ENCODE measurements at places on chromosomes 5 and 9.

GRCh38 chr5:43370352-43370751, 41.8 kb downstream of the CCL28 start:
- no peak for DNase-seq

DNA sequence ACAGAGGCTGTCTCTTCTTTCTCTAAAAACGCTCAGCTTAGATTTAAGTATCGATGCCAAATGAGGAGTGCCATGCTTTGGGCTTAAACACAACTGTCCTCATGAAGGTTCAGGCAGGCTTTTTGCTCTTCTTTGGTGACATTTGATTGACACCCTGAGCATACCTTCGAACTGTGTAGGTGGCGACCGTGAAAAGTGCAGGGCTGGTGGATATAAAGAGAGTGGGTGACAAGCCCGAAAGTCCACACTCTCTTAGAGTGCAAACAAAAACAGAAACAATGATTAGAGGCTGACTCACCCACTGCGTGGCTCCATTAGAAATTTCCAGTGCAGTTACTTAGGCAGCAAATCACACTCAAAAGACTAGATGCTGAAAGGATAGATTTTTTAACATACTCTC, 141.7 kb downstream of the SYK start:
- no peak for DNase-seq

GRCh38 chr9:135035781-135036760, 51.4 kb upstream of the OLFM1 start:
- DNase-seq: no peak

DNA sequence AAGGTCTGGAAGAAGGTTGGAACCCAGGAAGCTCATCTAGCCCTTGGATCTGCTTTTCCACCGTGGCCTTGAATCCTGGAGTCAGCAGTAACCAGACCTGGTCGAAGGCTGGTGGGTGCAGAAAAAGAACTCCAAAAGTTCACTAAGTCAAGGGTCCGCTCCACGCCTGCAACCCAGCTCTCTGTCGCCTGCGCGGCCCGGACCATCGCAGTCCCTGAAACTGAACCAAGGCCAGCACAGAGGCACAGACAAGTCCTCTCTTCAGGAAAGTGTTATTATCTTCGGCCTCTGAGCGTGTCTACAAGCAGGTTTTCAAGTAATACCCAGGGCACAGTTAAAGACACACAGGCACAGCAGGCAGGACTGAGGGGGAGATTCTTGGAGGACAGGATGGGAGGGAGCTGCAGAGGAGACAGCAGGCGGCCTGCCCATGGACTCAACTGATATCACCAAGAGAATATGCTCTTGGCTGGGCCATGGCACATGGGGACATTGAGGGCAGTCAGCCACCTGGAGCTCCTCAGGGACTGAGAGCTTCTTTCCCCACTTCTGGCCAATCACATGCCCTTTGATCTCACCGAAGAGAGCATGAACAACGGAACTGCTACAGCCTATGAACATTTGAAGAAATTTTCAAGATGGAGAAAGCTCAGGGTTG, 45.8 kb upstream of the SEMA4D start:
- DNase-seq: no peak

DNA sequence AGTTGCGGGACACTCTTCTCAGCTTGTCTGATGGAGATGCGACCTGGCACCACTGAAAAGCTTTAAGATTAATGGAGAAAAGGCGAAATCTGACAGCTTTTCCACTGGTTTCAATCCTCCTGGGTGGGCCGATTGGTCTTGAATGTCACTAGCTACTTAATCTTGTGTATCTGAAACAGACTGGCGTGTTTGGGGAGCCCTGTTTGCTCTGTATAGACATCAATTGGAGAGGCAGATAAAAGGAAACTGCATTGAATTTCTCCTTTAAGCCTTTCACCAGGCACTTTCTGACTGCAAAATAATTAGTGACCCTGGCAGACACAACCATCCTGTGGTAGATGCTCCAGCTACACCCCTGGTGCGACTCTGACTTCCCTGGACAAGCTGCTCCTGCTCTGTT, 224.2 kb downstream of the NDUFS4 start:
- no peak for DNase-seq

- DNase-seq: no peak
Measured at GRCh38 chr5:39202597-39203274, 16.6 kb downstream of the FYB1 start.

GRCh38 chr5:74432216-74432615, 208.3 kb downstream of the ENC1 start:
- DNase-seq: no peak

DNA sequence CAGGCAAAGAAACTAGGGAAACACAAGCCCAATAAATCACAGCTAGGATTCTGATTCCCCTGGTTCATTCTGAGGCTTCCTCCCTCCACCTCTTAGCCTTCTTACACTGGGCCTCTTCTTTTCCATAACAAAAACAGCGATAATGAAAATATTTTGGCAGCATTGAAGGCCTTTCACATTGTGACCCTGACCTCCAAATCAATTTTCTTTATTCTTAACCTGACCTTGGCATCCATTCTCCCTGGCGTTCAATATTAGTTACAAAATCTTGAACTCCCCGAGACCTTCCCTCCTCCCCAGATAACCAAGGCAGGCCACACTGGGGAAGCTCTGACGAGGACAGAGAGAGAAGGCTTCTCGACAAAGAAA, 399.9 kb downstream of the ZSWIM6 start:
- no peak for DNase-seq

DNA sequence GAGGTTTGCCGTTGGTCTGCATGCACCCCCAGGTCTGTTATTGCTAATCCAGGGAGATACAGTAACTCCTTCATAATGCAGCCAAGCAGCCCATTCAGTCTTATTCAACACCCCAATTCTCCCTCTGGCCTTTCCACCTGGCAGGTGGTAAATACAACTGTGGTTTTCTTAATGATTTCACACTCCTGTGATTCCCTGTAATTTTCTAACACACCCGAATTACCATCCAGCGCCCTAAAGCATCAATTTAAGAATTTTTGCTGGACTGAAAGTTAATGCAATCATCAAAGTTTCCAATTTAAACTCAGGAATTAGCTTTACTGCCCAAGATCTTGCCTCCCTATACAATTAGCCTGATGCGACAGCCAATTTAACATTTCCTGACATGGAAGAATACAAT, 62.5 kb downstream of the GNAQ start:
- no peak for DNase-seq

- DNase-seq: no peak
Measured at GRCh38 chr5:131671994-131672655, 37.1 kb upstream of the RAPGEF6 start.

GRCh38 chr5:141913560-141914198, 10.0 kb upstream of the DELE1 start:
- DNase-seq: no peak

- no peak for DNase-seq
Measured at GRCh38 chr5:43305948-43306565, 7.2 kb downstream of the HMGCS1 start.

GRCh38 chr9:136613824-136614371, 48.8 kb upstream of the EGFL7 start:
- DNase-seq: no peak

DNA sequence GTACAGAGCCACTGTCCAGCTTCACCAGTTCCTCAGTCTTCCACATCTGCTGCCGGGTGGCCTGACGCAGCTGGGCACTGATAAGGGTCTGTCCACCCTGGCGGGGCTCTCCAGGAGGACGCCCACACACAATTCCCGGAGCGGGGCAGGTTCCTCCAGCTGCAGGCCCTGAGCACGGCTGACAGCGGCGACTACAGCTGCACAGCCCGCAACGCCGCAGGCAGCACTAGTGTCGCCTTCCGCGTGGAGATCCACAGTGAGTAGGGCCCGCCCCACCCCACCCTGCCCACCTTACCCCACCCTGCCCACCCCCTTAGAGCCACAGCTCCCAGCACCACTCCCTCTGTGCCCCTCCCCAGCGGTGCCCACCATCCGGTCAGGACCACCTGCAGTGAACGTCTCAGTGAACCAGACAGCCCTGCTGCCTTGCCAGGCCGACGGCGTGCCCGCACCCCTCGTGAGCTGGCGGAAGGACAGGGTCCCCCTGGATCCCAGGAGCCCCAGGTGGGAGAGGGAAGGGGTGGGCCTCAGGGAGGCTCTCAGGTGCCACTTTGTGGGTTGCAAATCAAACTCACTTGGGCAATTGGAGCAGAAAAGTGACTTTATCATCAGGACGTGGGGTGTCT, 48.8 kb upstream of the ASS1 start:
- no peak for DNase-seq

GRCh38 chr5:171984748-171985419, 21.6 kb downstream of the FBXW11 start:
- peak; percentile 67 for DNase-seq

GRCh38 chr5:43773478-43773844, 170.5 kb downstream of the NNT start:
- no peak for DNase-seq

DNA sequence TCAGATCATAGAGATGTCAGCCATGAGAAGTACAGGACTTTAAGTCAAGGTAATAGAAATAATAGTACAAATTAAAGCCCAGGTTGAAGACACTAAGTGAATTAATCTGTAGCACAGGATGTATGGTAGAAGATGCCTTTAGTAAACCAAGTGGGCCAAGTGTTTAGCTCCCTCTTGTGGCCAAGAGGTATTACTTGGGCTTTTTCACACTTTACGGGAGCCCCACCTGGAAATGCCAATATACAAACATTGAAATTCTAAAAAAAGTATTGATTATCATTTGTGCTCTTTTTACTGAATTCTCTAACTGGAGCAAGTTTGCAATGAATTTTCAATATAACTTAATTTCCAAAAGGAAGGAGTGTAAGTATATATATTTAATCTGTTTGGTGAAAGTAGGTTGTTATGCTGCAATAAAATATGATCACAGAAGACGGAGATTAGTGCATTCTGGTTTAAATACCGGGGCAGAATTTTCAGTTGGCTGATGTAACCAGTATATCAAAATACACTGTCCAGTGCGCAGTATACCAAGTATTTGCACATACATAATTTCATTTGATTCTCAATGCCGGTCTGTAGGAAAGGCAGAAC, 84.7 kb downstream of the PARP8 start:
- no peak for DNase-seq

GRCh38 chr5:146338774-146339714, at the start of gene POU4F3:
Gene POU4F3 (plus strand): TSS chr5:146338839. CDS start chr5:146339113, 274 bp downstream.
- DNase-seq: no peak

DNA sequence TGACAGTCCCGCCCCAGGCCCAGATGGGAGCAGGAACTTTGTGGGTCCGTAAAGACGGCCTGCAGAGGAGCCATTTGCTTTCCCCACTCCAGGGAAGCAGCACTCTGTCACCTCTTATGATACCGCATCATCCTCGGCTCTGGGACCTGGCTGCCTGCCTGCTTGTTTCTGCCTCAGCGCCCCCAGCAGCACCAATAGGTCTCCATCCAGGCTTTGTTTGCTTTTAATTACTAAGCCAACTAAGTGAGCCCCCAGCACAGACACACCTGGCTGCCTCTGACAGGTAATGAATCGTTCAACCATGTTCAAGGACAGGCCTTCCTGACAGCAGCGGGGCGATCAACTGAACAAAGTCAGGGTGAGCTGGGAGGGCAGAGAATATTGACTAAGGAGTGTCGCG, 141.4 kb downstream of the C5orf15 start:
- DNase-seq: no peak

DNA sequence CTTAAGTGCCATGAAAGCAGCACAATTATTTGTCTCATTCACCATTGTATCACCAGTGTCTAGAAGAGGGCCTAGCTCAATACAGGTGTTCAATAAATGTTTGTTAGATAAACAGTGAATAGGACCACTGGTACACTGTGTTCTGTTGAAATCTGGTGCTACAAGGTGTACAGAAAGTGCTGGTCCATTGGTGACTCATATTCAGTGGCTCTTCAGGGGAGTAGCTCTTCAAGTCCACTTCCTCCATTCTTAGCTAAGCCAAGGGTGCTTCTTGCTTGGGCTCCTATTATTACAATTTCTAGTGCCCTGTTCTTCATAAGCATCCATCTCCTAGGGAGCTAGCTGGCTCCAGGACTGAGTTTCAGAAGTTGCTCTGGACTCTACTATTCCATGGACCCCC, 6.4 kb upstream of the FCHO2 start:
- DNase-seq: no peak

- DNase-seq: no peak
Measured at GRCh38 chr5:137275083-137275482, 224.0 kb downstream of the SPOCK1 start.

DNA sequence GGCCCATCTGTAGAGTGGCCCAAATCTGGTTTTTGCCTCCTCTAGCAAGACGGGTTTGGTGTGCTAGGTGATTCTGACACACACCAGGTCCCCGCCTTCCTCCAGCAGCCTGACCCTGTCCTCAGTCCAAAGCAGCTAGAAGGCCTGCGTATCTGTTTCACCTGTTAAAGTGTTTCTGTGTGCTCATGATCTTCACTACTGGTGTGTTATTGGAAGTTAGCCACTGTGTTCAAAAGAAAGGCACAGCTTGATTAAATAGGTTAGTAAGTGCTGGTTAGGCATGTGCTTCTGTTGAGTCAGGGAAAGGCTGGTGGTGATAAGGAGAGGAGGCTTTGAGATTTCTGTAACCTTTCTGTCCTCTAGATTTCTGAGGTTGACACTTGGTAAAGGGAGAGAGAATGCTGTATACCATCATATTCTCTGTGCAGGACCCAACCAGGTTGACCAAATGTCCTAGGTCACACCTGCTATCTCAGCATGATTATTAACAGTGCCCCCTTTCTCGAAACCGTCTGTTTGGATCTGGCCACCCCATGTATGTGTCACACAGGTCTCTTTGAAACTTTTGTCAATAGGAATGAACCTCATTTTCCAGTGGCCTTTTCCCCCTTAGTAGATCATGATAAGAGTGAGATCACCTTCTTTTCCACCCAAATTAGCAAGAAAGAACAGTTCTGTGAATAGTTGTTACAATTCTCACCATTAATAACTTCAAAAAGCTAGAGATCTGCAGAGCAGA, 58.8 kb downstream of the ARHGAP26 start:
- no peak for DNase-seq

All from stimulated activated effector memory CD8-positive, alpha-beta T cell treated with anti-CD3 and anti-CD28 coated beads, Interleukin-12 subunit alpha, Interleukin-12 subunit beta, amount 100 ng/mL, for 72 hours (primary cell).